ENCODE measurements at places on chromosomes 16 and 17.
A peak's percentile ranks its signal among the peaks of the same experiment; 100 is the strongest.

DNA sequence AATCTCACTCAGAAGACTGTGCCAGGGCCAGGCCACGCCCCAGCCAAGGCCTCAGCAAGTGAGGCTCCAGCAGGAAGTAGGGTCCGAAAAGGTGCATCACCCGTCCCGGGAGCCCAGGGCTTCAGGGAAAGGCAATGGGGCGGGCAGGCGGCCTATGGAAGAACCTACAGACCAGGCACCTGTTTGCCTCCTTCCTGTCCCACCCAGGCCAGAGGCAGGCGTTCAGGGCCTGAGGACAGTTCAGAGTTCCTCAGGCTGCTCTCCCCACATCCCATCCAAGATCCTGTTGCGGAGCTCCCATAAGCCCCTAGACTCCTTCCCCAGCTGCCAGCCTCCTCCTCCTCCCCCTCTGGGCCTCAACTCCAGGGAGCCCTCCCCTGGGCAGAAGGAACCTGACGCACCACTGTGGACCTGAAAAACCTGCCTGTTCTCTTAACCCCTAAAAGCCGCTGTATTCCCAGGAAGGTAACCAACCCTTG lies 2.3 kb downstream of the CLUH start:
- DNase-seq: peak; percentile 80

DNA sequence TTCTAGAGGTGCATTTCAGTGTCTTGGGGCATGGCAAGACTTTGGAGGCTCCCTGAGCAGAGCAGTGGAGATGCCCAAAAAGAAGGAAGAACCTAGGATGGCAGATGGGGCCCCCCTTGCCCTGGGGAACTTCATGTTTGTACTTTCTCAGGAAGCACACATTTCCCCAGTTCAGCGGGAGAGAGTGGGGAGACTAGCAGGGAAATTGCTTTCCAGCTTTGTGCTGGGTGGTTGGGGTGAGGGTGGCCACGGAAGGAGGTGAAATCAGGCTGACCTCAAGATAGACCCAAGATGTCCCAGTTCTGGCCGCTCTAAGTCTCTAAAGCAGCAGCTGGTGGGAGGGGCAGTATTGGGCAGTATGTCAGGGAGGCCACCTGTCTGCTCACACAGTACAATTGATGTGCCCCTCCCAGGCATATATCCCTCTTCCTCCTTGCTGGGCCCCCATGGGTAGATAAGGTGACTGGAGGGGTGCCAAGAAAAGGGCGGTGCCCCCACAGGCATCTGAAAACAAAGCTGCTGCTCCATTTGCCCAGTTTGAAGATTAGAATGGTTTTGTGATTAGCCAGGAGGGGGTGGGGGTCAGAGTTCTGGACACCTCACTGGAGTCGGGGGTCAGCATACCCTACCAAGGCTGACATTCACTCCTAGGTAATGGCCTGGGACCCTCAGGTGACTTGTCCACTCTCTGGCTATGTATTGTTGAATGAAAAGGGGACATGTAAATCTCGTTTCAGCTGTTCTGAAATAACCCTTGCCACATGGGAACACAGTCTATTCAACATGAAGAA lies 17.1 kb upstream of the NAGLU start:
- DNase-seq: peak; percentile 49

DNA sequence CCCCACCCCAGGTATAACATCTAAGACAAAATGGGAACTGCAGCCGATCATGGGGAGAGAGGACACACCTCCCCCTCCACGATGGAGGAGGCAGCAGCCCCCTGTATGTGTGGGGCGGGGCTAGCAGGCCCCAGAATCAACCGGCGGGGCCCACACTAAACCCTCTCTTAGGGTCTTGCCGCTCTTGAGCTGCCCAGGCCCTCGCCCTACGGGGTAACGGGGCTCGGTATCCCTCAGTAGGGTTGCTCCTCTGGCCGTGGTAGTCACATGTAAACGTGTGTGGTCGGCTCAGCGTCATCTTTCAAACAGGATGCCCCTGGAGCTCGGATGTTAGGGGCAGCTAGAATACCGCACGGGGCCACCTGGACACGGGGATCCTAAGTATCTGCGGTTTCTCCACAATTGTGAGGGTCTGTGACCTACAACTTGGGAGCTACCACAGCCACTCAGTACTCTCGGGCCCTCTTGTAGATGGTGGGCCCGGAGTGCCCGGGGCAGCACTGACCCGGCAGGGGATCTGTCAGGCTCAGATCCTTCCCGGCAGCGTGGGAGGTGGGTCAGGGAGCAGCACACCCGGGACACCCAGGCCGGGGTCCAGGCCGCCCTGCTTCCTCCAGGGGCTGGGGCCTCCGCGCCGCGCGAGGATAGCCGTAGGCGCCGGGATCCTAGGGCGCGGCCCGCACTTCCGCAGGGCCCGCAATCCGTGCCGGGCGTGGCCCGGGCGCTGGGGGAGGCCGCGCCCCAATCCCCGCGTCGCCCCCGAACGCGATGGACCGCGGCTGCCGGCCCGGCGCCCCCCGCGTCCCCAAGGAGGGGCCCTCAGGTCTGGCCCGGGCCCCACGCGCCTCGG lies 781 bp downstream of the ARHGDIA start:
- DNase-seq: peak; percentile 63

- peak; percentile 50 for DNase-seq
Measured at GRCh38 chr16:62829084-62829483, 792.8 kb upstream of the CDH8 start.

GRCh38 chr16:12304861-12305596 lies 328.5 kb downstream of the SNX29 start:
- no peak for DNase-seq

- DNase-seq: peak; percentile 30
Measured at GRCh38 chr17:31598399-31598782, 206.9 kb downstream of the RAB11FIP4 start.
